ENCODE measurements at places on chromosomes 1 and 21.

GRCh38 chr1:53636621-53637171 lies 102.3 kb downstream of the GLIS1 start:
- no peak for DNase-seq

GRCh38 chr1:151819227-151819835 lies 12.3 kb downstream of the RORC start:
- no peak for DNase-seq

DNA sequence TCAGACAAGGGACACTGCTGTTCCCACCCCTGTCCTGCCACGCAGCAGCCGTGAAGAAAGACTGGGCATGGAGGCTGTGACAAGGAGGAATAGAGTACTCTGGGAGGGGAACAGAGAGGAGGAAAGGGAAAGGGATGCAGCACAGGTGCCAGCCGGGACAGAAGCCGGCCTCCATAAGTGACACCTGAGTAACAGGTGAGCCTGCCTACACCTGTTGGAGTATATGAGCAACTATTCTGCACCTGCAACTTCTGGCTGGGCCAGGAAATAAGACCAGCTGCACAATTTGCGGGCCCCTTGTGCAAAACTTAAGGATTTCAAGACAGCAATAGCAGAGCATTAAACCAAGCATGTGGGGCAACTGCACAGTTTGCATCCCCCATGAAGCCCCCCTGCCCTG lies 72.5 kb upstream of the GOLT1A start:
- no peak for DNase-seq

DNA sequence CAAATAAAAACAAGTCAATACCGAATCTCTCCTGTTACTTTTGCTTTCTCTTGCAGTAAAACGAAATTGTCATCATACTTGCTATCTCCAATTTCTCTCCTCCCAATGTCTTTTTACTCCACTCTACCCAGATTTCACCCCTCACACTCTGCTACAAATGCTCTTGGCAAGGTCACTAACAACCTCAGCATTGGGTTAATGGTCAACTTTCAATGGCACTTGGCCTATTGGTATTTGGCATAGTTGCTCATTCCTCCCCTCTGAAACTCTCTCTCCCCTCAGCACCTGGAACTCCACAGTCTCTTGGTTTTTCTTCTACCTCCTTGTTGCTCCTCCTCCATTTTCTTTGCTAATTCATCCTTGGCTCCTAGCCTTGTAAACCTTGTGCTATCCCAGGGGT lies 367.3 kb downstream of the PTPRU start:
- DNase-seq = no peak

GRCh38 chr1:212700892-212701819 lies 1.5 kb upstream of the BATF3 start:
- no peak for DNase-seq

- DNase-seq = peak; percentile 45
Measured at GRCh38 chr1:43453442-43454269, at the start of gene HYI. Gene HYI, minus strand, starts transcription at chr1:43453931. Its CDS starts 138 bp downstream, at chr1:43453793.

GRCh38 chr1:167373398-167373797 lies 144.9 kb downstream of the CD247 start:
- no peak for DNase-seq
